Left renal cortex interstitium (tissue), 4 donors: ENCODE measurements at places on chromosomes 6 and 20.

DNA sequence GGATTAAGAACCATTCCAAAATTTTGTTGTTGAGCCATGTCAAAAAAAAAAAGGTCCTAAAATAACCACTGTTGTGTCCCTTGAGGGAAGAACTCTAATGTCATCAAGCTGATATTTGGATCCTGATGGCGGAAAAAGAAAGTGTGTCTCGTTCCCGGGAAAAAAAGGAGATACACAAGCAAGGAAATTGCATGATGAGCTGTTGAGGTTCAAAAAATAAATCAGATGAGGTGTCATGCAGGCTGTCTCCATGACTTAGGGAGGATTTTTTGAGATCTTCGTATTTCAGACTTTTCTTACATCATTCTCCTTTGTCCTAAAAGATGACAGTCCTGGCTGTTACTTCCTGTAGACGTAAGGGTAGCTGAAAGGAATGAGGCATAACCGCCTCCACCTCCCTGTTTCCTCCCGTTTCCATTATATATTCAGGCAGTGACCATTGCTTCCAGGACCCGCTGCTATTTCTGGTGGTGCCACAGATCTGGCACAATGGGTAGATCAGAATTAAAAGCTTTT is 117.3 kb upstream of the TNFAIP3 start:
- DNase-seq = peak; percentile 23

- no peak for DNase-seq
Measured at GRCh38 chr6:148703900-148704299, 42.9 kb upstream of the UST start.

DNA sequence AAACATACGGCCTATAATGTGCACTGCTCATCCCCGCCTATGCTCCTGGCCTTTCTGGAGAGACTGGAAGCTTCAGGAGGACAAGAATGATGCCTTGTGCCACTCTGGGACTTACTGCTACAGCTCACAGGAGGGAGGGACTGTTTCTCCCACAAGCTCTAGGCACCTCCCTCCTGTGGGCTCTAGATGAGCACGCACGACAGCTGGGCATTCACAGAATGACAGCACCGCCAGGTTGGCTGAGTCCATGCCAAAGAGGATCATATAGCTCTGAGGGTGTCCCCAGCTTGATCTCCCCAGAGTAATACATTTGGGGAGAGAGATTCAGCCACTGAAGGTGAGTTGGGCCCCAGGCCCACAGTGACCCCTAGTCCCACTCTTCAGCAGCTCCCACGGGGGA is 10.1 kb upstream of the PGC start:
- DNase-seq = no peak

GRCh38 chr6:52423971-52424381 is 3.8 kb downstream of the EFHC1 start:
- no peak for DNase-seq

DNA sequence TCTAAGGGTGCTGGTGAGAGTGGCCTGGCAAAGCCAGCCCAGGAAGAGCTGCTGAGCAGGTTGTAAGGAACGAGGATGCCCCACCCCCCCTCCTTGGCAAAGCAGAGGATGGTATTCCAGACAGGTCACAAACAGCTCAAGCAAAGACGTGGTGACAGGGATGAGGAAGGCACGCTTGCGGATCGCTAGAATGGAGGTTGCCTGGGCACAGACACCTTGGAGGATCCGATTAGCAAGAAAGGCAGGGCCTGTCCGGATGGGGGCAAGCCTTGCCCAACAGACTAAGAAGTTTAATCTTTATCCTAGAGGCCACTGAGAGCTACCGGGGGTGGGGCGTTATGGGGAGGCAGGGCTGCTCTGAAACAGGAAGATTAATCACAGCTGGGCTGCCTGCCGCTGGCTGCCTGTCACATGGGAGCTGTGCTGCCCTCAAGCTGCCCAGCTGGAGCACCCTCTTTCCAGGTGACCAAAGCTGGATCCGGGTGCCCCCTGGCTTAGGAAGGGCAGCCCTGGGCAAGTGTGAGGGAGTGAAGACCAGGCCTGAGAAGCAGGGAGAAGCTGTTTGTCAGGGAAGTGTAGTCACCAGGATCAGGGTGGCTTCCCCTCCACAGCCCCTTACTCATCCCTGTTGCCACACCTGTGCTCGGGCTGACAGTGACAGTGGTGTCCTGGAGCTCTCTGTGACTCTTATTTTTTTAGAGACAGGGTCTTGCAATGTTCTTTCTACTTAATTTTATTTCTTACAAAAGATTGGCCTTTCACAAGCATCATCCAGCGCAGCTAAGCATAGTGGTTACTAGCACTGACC is 9.1 kb upstream of the MAPK13 start:
- no peak for DNase-seq

GRCh38 chr6:124557873-124558272 is 404.4 kb upstream of the RNF217 start:
- no peak for DNase-seq

DNA sequence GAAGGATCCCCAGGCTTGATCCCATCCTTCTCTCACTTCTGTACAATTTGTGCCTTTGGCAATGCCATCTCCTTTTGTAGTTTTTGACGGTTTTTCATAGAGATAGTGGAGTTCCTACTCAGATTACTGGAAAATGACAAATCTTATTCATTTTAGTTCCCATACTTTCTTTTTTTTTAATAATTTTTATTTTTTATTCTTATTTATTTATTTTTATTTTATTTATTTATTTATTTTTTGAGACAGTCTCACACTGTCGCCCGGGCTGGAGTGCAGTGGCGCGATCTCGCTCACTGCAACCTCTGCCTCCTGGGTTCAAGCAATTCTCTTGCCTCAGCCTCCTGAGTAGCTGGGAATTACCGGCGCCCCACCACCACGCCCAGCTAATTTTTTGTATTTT is 4.3 kb upstream of the GABBR1 start:
- no peak for DNase-seq

DNA sequence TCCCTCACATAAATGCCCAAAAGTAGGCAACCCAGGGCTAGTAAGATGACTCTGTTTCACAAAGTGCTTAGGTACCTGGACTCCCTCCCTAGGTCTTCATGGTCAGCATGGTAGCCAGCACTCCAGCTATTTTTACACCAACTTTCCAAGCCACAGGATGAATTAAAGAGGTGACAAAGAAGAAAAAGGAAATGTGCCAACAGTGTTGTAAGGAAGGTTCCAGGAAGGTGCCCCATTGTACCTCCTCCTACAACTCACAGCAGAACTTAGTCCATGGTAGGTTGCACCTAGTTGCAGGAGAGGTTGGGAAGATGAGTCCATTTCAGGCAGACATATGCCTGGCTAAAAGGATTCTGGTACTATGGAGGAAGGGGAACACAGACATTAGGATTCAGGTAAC is 19.7 kb upstream of the RNF8 start:
- no peak for DNase-seq

- DNase-seq = no peak
Measured at GRCh38 chr6:128841518-128841917, 41.4 kb upstream of the LAMA2 start.

DNA sequence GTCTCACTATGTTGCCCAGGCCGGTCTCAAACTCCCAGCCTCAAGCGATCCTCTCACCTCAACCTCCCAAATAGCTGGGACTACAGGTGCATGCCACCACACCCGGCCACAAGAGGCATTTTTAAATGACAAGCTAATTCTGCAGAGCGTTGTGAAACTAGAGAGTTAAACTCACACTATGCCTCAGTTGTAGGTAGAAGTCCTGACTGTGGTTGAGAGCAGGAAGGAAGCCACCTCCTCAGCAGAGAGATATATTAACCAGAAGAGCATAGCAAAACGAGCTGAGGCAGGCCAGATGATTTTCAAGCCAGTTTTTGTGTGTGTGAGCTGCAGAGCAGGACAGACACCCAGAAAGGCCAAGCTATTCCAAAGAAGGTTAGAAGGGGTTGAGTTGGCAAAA is 150.3 kb downstream of the MBOAT1 start:
- no peak for DNase-seq
